ENCODE measurements at places on chromosomes 2 and 18.

- no peak for DNase-seq
Measured at GRCh38 chr2:46325182-46325928, 28.1 kb downstream of the EPAS1 start.

- DNase-seq = no peak
Measured at GRCh38 chr2:234165421-234165820, 114.9 kb downstream of the SPP2 start.

GRCh38 chr2:188303363-188304031 is 11.8 kb downstream of the GULP1 start:
- DNase-seq = no peak

DNA sequence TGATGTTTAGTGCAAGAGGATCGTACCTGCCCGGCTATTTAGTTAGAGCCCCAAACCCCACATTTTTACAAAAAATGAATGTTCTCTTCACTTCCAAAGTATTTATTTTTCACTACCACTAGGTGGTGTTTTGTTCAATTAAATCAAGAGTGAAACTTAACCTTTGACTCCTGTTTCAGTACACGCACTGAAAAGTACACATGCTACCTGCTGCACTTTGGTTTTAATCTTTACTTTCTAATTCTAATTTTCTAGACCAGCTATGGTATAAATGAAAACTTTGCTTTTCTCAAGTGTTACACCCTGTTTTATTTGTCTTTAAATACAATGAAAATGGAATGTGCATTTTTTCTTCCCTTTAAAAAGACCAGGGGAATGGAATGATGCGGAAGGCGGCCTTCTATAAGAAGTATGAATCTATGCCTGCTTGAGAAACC is 31.4 kb upstream of the CHN1 start:
- DNase-seq = no peak

GRCh38 chr2:211413746-211414145 is 857.3 kb downstream of the CPS1 start:
- DNase-seq = no peak
